Motor neuron (in vitro differentiated cells): ENCODE measurements at places on chromosomes 1 and 21. TPM values are rescaled to one million over a fixed set of nuclear protein-coding genes. Genes with fewer than 3 reads are reported as not detected.
A peak's percentile ranks its signal among the peaks of the same experiment; 100 is the strongest.

BTBD8 gene
- 51.4 and 53.2 TPM in 2 replicates for total RNA-seq

TBX15 gene
- 79.5 and 129 TPM in 2 replicates for total RNA-seq

KRTAP26-1 gene
- 0.38 and 0.53 TPM in 2 replicates for total RNA-seq

PDC gene
- total RNA-seq, result 0.46 and 1.5 TPM in 2 replicates

DNA sequence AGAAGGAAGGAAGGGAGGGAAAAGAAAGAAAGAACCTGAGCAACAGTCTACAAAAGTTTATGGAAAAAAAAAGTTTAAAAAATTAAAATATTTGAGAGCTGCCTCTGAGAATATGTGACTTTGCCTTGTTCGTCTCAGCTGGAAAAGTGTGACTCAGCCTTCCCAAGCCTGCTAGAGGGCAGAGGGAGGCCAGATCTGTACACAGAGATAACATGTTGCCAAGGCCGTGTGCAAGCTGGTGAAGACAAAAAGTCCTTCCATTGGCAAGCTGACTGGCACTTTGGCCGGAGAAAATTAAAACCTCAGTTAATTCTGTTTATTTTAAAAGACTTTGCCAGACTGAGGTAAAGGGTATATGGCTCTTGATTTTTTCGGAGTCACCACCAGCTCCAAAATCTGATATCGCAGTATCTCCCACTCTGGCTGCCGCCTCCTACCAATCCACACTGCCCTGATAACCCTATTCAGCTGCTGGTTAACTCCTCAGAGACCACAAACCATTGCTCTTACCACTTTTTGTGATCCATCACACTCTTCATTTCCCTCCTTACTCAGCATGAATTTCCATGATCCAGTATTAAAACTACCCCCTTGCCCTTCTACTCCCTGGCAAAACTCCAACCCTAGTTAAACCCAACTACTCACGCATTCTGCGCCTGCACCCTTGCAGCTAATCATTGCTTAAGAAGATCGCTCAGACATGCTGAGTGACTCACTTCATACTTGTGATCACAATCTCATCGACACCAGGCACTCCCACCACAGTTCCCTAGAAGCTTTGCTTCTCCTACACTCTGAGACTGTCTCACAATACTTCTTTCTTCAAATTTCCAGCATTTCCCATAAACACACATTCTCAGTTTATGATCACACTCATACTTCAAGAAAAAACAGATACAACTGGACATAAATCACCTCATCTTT, 5.7 kb upstream of the PPP1R15B start:
- ATAC-seq, result peak; percentile 78

DNA sequence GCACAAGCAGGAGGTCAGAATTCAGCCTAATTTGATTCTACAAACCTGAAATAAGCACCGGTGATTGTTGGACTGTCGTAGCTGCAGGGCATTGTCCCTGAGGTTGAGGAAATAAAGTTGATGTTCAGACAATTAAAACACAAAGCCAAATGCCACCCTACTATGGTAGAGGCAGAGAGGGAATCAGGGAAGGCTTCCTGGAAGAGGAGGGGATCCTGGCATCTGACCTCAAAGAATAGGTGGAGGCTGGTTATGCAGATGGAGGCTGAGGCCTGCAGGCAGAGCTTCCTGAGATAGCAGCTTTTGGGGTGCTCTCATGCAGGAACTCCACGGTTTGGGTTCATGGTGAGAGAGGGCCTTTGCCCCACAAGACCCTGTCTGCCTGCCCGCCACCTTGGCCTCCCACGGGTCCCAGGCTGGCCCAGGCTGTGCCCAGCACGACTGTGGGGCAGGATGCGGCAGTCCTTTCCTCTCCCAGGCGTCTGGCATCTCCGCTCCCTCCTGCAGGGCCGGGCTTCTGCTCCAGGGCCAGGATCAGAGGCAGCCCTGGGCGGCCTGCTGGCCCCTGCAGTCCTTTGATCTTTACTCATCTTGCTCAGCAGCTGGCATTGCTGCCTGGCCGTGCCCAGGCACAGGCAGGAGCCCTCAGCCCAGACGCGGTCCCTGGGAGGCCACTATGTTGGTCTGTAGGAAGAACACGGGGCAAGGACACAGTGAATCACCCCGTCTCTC, 134.1 kb upstream of the VAMP3 start:
- ATAC-seq, result no peak

DNA sequence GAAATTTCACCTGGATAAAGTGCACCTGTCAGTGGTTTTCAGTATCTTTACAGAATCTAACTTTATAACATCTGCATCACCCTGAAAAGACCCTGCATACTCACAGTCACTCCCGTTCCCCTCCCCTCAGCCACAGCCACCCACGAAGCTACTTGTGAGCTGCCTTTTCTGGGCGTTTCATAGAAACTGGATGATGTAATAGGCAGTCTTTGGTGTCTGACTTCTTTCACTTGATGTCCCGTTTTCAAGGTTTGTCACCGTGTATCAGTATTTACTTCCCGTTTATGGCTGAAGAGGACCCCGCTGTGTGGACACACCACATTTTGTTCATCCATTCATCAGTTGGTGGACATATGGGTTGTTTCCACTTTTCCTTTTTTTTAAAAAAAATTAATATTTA, 47.8 kb upstream of the LRRC3 start:
- ATAC-seq, result no peak

GRCh38 chr1:30184393-30185141, 538.8 kb downstream of the MATN1 start:
- no peak for ATAC-seq

DNA sequence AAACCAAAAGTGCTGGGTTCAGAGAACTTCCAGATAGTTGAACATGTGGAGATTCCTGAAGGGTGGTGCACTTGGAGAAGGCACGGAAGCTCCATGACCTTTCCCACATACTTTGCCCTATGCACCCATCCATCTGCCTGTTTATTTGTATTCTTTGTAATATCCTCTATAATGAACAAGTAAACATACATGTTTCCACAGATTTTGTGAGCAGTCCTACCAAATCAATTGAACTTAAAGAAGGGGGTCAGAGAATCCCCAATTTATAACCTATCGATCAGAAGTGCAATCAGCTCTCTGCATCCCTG, 121.4 kb downstream of the ADSS2 start:
- ATAC-seq, result no peak

GRCh38 chr1:6162773-6163172, 17.3 kb downstream of the CHD5 start:
- ATAC-seq, result no peak

GRCh38 chr1:203906932-203907331, 45.5 kb downstream of the SNRPE start:
- no peak for ATAC-seq

DNA sequence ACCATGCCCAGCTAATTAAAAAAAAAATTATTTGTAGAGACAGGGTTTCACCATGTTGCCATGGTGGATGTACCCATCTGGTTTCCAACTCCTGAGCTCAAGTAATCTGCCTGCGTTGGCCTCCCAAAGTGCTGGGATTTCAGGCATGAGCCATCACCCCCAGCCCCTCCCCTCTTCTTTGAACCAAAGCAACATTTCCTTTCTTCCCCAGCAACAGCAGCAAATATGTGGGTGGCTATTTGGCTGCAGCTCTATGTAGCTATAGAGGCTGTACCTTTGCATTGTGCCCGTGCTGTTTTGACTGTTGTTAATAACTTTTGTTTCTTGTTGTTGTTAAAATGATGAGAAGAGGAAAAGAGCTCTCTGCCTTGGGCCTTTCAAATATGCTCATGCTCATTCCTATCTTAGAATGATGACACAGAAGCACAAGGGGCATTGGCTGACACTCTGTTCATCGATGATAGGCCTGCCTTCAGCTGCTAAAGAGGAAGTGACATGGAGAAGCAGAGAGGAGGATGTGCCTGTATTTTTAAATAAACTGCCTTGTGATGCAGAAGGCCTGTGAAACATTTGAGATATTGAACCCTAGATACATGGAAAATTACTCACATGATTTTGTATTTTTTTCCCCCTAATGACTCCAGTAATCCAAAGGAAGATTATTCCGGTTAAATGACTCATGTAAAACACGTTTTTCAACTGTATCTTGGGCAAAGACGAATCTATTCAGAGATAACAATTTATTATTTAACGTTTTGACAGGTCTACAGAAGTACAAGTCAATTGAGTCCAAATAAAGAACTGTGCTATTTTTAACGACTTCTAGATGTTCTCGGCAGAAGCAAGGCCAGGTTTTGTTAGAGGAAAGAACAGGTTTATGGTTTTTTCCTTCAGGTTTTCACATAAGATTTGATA, 20.5 kb upstream of the XPR1 start:
- ATAC-seq, result peak; percentile 94

DNA sequence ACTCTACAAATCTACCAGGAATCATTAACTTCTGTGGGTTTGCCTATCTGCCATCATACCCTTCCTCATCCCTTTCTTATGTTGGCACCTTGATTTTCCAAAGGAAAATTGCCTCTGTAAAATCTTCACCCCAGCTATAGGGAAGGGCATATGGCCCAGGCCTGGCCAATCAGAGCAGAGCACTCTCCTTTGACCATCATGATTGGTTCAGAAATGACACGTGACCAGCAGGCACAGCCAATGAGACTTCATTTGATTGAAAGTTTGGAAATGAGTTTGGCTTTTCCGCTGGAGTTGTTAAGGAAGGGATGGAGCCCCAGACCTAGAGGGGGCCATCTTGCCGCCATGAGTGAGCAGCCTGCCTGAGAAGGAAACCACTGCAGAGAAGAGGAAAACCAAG, 35.1 kb upstream of the IFFO2 start:
- ATAC-seq, result no peak
